NCI-H345 (cell line): ENCODE measurements at places on chromosomes 1 and 21.

DNA sequence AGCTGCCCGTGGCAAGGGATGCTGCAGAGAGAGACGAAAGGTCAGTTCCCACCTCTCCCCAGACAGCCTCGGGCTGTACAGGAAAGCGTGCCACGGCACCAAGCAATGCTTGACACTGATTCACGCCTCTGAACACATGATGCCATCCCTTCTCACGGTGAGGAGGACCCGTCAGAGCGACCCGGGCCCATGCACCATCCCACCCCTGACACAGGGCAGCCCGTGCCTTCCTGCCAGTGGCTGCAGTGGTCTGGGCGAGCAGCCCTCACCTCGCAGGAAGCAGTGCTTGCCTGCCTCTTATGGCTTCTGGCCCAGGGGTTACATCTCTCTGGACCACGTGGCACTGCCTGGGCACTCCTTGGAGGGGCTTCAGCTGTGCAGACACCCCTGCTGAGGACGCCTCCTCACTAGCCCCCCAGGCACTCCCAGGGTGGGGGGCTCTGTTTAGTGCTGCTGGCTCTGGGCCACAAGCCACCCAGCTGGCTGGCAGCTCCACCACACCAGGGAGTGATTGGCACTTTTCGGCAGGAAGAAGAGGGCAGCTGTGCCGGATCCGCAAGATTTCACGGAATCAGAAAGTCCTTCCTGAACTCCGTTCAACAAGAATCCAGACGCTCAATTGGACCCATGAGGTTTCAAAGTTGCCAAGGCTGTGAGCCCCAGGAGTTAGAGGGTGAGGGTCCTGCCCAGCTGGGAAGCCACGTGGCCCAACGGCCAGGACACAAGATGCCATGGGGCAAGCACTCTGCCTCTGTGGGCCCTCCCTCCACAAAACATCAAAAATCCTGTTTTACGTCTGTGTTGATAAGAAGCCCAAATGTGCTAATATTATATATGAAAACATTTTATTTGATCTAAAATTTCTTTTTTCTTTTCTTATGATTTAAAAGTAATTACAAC is 34.8 kb upstream of the SLC19A1 start:
- DNase-seq = no peak

DNA sequence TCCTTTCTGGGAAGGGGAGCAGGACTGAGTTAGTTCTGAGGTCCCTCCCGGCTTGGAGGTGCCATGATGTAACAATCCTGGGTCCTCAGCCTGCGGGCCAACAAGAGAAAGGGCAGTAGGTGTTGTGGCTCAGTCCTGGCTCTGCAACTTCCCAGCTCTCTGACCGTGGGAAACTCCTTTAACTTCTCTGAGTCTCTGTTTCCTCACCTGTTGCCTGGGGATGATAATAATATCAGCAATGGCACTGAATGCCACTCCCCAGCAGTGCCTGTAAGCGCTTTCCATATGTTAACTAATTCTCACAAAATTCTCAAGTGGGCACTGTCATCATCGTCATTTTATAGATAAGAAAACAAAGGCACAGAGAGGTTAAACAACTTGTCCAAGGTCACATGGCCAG is 2.3 kb downstream of the PADI3 start:
- DNase-seq = no peak

- DNase-seq = no peak
Observed at GRCh38 chr1:21755067-21755466, 27.9 kb downstream of the USP48 start.

- no peak for DNase-seq
Observed at GRCh38 chr1:26083208-26083607, 15.8 kb upstream of the TRIM63 start.

- DNase-seq = no peak
Observed at GRCh38 chr1:192976576-192976975, 82.6 kb downstream of the UCHL5 start.

DNA sequence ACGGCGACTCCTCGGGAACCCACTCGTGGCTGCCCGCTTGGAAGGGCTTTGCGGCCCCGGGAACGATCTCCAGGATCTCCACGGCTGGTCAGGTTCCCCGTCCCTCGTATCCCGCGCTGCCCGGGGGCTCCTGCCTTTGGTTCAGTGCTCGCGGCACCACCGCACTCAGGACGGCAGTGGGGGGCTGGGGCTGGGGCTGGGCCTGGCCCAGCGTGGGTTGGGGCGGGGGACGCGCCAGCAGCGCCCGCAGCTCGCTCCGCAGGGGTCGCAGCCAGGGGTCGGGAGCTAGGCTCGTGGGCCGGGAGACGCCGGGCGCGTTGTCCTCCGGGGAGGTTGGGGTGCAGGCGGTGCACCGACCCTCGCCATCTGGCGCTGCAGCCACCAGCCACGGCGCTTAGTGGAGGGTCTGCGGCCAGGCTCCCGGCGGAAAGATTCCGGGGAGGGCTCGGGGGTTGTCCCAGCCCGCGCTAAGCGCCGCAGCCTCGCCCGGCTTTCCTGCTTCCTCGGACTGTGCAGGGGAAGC is 8.9 kb downstream of the SIM2 start:
- no peak for DNase-seq

DNA sequence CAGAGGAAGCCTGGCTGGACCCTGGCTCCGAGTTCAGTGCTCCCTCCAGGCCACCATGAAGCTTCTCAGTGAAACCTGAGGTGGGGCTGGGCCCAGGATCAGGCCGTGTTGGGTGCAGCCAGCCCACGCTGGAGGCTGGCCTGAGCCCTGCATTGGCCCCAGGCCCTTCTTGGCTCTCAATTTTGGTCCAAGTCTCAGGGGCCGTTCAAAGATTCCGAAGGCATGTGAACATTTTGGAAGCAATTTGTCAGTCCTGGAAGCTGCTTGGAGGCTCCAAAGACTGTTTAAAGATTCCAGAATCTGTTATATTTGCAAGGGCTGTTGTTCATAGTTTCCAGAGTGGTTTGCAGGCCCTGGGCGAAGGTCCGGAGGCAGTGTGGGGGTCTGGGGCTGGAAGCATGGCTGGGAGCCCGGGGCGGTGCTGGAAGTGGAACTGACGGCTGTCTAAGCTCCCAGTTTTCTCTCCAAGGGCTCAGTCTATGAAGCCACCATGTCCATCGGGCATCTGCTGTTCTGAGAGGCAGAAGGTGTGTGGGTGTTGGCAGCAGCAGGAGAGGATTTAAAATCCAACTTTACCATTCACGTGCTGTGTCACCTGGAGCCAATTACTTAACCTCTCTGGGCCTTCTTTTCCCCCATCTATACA is 104.9 kb downstream of the EPHB2 start:
- no peak for DNase-seq

DNA sequence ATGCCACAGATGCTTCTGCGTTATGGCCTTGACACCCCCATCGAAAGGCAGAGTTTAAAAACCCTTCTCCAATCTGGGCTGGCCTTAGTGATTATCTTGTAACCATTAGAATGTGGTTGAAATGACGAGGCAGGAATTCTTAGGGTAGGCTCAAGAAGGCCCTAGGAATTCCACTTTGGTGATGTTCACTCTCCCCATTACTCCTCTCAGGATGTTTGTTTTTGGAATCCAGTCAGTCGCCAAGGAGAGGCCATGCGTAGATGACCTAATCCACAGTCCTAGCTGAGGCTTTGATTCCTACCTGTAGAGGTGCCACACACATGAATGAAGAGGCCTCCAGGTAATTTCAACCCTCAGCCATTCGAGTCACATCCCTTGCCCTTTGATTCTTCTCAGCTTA is 318.2 kb downstream of the NEGR1 start:
- DNase-seq = no peak

- DNase-seq = no peak
Observed at GRCh38 chr21:42564561-42564971, 50.9 kb downstream of the SLC37A1 start.

DNA sequence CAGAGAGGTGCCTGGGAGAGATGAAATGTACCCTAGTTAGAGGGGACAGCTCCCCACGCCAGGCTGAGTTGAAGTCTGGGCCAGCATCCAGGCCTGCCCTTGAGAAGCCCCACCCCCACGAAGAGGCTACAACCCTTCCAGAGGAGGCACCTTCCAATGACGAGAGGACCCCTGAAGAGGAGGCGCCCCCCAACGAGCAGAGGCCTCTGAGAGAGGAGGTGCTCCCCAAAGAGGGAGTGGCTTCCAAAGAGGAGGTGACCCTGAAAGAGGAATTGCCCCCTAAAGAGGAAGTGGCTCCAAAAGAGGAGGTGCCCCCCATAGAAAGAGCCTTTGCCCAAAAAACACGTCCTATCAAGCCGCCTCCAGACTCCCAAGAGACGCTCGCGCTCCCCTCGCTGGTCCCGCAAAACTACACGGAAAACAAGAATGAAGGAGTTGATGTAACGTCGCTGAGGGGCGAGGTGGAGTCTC is 3.1 kb downstream of the EVA1B start:
- DNase-seq = no peak

DNA sequence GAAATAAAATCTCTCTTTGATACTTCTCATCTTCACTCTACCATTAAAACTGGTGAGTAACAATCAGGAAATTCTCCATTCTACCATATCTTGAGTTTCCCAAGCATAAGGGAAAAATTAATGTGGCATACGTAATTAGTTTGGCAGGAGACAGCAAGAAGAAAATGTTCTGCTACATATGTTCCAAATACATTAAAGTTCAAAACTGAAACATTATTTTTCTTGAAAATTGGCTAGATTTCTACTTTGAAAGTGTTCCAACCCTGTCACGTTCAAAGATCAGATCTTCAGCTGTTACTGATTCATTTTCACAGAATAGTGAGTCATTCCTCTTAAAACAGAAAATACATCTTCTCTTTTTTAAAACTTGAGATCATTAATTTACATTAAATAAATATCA is 48.5 kb downstream of the PIGK start:
- no peak for DNase-seq

GRCh38 chr1:165116732-165117131 is 239.8 kb downstream of the LMX1A start:
- DNase-seq = no peak

DNA sequence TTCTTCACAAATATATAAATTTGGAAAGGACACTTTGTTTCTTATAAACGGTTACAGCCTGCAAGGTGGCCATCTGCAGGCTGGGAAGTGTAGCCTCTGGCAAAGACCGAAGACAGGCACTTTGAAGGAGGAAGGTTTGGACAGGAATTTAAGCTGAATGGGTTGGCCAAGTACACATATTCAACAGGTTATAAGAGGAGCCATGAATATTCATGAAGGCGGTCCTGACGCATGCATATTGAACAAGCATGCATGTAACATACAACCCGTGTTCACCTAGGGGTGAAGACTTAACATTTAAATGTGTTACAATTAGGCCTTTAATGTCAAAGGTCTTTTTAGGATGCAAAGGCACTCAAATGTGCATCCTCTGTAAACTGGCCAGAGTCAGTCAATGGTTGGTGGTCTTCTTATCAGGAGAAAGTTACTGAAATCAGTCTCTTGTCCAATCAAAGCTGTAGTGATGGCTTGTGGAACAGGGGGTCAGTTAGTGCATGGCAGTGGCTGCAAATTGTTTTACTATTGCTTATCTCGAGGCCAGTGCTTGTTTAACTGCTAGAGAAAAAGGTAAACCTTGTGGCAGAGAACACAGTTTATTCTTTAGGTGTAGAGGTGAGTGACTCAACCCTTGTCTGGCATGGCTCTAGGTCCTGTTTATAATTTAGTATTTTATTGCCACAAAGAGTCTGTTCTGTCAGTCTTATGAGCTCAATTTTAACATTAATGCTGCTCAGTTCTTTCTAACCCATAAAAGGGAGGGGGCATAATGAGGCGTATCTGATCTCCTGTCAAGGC is 70.3 kb upstream of the F3 start:
- no peak for DNase-seq

- DNase-seq = no peak
Observed at GRCh38 chr1:79355090-79355489, 348.6 kb upstream of the ADGRL4 start.

GRCh38 chr1:7633506-7634245 is 137.4 kb upstream of the VAMP3 start:
- no peak for DNase-seq
